Uterus (tissue), 4 donors: ENCODE measurements at places on chromosomes 2 and 18. TPM values are rescaled to one million over a fixed set of nuclear protein-coding genes. Genes with fewer than 3 reads are reported as not detected.

GRCh38 chr2:187878112-187878511 lies 323.9 kb upstream of the TFPI start:
- no peak for DNase-seq
- no peak overlapping the region for H3K4me3 ChIP-seq
- no peaks in the 10 kb centered on the region for H3K36me3 ChIP-seq

DNA sequence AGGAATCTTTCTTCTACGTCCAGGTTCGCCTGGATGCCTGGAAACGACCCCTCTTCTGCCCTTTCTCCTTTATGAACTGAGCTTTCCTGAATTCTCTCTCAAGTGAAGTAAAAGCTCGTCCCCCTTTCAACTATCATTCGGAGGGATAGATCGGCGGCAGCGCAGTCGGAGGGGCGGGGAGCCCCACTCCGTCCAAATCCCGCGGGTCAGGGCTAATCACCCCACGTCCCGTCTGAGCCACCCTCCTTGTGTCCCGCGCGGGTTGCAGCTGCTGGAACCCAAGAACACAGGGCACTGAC lies 367 bp downstream of the FBXO48 start:
- peak overlapping the region; percentile 93 for H3K4me3 ChIP-seq
- H3K27ac ChIP-seq = peak overlapping the region; percentile 90
- H3K36me3 ChIP-seq = no peaks in the 10 kb centered on the region
- H3K4me1 ChIP-seq = no peaks in the 10 kb centered on the region
- no peaks in the 10 kb centered on the region for H3K27me3 ChIP-seq
- DNase-seq = no peak

- H3K4me1 ChIP-seq = no peaks in the 10 kb centered on the region
- no peak overlapping the region for H3K4me3 ChIP-seq
- H3K36me3 ChIP-seq = no peaks in the 10 kb centered on the region
- no peak for DNase-seq
- H3K27me3 ChIP-seq = no peaks in the 10 kb centered on the region
Measured at GRCh38 chr2:37623971-37624900, 47.2 kb downstream of the CDC42EP3 start.

Gene GLB1L
- total RNA-seq = 9.8 TPM

Gene SNORC
- 2.0 TPM for total RNA-seq

Gene DCDC2C
- not detected for total RNA-seq
